Eye (tissue), 1 donor: ENCODE measurements at places on chromosomes 13 and 19.
A peak's percentile ranks its signal among the peaks of the same experiment; 100 is the strongest.

GRCh38 chr19:6056282-6056741, 54.0 kb downstream of the RFX2 start:
- DNase-seq: no peak

- DNase-seq: no peak
Measured at GRCh38 chr13:21175656-21176214, 617 bp downstream of the SKA3 start.

DNA sequence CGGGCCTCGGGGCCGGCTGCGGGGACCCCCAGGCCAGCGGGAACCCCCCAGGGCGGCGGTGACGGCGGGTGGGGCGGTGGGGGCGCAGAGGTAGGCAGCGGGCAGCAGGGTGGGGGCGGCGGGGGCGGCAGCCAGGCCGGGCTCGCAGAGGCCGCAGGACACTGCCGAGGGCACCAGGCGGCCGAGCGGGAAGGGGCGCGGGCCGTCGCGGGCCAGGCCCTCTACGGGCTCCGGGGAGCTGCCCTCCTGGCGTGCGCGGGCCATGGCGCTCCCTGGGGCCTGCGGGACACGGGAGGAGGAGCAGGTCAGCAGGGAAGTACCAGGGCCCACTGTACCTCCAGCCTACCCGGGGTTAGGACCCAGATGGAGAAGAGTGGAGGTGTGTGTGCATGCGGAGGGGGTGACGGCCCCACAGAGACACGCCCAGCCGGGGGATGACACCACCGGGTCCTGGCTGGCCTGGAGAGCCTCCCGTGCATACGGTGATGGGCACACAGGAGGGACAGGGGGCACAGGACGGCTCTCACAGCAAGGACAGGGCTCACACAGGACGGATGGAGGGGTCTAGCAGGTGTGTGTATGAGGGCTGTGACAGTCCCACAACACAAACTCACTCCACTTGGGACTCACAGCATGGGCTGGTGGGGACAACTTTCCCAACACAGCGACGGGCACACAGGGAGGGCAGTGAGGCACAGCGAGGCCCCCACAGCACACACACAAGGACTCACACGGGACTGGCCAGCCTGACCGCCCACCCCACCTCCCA, 2.6 kb downstream of the BBC3 start:
- peak; percentile 51 for DNase-seq

GRCh38 chr13:98584668-98585397, 7.9 kb upstream of the STK24 start:
- no peak for DNase-seq
